ENCODE measurements at places on chromosomes 11 and 22.

DNA sequence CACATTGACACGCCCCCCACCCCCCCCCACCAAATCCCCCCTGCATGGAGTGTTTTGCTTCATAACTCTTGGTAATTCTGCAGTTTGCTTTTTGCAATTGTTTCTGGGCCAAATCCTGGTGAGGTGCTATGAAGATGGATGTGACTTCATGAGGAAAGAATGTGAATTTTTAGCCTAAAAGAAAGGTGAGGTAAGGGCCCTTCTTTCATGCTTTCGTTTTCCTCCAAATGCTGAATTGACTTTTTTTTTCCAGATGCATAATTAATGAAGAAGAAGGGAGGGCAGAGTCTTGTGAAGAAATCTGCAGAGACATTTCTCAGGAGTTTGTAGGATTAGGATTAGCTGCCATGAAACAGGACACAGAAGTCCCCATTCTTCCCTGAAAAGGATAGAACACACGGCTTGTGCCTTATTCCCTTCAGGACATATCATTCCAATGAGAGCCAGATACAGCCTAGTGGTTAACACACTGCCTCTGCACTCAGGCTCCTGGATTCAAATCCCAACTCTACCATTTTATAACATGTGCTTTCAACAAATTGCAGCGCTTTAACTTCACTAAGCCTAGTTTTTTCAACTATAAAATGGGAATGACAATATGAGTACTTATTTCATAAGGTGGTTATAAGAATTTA, 19.6 kb upstream of the TBCEL start:
- DNase-seq, result no peak

DNA sequence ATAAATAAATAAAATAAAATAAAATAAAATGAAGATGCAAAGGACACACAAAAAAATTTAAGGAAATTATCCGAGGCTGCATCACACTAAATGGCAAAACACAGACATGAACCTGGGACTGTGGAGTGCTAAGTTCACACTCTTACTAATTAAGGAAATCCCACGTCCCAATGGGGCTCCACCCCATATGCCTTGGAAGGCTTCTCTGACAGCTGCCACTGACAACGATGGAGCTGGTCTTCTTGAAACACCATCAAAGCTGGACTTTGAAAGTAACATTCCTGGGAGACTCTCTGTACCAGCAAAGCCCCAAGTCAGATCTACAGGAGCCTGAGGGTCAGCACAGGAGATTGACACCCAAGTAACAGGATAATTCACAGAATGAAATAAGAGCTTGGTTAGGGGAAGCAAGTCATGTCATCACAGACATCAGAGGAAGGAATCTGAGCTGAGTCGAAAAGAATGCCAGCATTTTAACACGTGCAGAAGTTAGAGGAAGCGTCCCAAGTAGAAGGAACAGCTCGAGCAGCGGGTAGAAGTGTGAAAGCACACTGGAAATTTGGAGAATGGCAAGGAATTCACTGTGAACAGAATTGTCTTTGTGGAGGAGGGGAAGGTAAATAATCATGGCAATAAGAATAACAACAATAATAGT, 13.8 kb downstream of the TPST2 start:
- no peak for DNase-seq

- peak; percentile 28 for DNase-seq
Observed at GRCh38 chr11:83836883-83837654, 550.9 kb upstream of the CCDC90B start.

GRCh38 chr11:31355817-31356216, 13.7 kb downstream of the DCDC1 start:
- DNase-seq, result no peak

- no peak for DNase-seq
Observed at GRCh38 chr11:69369210-69369825, 75.4 kb downstream of the MYEOV start.

GRCh38 chr11:34907934-34908593, 8.1 kb downstream of the APIP start:
- no peak for DNase-seq

Data from astrocyte of the cerebellum (primary cell).